ENCODE measurements at places on chromosomes 3 and 15.

DNA sequence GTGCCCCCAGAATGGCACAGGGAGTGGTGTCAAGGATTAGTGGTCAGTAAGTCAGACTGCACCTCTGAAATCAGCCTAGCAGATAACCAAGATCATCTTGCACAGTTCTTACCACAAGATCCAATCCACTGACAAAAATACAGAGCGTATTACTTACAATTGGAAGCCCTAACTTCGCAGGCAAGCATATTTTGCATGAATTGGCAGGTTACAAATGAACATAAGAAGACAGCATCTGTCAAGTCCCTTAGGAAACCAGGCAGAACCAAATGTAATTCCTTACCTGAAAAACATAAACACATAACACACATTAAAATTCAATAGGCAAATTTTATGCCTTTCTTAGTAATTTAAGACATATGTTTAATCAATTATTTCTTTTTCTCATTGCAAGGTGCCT lies 293.4 kb downstream of the MAGI1 start:
- no peak for DNase-seq

- DNase-seq: no peak
These were observed 792.6 kb downstream of the NAALADL2 start for GRCh38 chr3:175651716-175652115.

DNA sequence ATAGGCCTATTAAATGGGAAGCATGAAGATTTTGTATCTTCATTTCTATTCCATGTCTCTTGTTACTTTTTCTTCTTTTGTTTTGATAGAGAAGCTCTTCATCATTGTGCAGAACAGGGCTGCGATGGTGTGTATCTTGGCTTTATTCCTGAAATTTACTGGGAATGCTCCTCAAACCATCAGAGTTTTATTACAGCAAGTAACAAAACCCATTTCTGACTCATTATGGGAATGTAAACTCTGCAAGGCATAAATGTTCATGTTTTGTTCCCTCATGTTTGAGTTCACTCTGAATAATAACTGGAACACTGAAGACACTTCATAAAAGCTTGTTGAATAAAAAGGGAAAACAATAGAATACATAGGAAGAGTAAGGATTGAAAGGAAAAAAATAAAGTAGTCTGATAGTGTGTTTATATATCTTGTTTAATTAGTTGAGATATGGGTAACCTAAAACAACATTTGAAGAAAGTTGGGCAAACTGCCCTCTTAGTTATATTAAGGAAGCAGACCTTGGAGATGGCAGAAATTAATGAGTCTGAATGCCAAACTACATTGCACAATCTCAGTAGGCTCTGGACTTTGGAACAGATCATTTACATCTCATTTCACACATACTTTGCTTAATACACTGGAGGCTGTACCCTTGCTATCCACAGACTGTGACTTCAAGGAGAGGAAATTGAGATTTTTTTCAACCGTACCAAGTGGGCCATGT lies 521.5 kb downstream of the GRM7 start:
- peak; percentile 4 for DNase-seq

DNA sequence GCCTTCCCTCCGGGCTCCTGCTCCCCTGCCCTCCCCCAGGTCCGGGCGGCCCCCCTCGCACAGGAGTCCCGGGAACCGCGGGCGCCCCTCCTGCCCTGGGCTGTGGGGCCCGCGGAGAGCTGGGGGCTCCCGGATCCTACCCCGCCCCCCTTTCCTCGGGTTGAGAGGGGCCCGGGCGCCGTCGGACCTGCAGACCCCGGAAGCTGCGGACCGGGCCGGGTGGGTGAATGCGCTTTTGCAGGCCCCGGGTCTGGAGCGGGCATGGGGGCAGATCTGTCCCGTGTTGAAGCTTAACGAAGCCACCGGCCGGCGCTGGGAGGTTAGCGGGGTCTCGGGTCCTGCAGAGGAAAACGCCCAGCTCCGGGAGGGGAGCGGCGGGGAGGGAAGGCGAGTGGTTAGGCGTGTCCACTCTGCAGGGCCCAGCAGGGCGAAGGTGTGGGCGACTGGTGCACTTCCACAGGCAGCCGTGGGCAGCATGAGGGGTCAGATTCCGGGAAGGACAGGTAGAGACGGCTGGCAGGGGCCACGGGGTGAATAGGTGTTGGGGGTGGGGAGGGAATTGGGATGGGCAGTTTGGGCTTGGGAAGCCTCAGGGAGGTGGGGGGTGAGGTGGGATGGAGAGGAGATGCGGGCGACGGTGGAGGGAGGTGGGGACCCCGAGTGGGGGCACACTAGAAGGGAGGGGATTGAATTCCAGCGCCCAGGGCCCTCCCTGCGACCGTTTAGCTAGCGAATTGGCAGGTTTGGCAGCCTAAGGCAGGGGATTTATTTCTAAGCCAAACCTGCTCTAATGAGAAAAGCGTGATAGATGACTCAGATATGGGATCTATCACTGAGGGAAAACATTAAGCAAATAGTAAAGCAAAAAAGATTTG lies 635 bp downstream of the CD276 start:
- peak; percentile 57 for DNase-seq

DNA sequence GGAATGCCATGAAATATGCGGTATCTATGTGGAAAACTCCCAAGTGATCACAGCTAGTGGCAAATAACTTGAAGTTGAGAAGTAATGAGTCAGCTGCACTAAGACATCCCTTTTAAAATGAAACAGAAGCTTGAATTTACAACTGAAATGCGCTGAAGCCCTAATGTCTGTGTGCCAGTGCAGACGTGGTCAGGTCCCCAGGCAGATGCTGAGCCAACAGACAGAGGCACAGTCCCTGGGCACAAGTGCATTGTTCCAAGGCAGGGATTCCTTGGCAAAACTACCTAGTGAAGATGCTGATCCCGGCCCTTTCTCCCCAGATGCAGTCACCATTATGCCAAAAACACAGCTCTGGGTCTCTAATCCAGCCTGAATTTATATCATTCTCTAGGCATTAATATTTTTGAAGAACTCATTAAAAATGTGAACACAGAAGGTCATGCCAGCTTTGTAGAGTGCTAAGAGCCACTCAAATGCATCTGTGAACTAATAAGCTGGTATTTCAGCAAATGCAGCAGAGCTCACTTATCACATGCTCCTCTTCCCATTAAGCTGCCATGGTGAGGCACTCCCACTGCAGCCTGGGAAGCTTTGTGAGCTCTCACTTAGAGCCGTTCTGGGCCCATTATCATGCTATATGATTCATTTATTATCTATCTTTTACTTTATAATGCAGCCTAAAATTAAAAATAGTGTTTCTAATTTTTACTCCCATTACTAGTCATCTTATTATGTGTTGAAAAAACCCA lies 200.1 kb downstream of the GABRB3 start:
- DNase-seq: peak; percentile 11

GRCh38 chr3:47780741-47781684 lies 680 bp downstream of the SMARCC1 start:
- peak; percentile 73 for DNase-seq

DNA sequence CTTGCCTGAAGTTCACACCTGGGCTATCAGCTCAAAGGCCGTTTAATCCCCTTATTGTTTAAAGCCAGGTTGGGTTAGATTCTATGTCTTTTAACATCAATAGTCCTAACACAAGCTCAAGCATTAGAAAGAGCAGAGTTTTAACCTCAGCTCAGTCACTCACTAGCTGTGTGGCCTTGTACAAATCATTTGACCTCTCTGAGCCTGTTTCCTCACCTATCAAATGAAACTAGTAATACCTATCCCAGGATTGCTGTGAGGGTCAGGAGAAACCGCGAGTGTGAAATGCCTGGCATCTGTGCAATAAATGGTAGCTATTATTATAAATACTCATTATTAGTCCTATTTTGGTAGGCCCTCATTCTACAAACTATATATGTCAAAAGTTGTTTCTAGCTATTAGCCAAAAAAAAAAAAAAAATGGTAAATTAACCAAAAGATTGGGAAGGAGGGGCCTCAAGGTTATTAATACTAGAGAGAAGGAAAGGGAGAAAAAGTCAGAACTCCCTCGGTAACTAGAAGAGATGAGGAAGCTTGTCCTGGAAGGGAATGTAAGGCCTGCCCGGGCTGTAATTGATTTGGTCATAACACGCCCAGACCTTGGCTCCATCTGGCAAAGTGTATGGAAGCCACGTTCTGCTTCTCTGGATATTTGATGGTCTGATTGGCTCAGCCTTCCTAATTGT lies 510.5 kb upstream of the PROK2 start:
- no peak for DNase-seq

DNA sequence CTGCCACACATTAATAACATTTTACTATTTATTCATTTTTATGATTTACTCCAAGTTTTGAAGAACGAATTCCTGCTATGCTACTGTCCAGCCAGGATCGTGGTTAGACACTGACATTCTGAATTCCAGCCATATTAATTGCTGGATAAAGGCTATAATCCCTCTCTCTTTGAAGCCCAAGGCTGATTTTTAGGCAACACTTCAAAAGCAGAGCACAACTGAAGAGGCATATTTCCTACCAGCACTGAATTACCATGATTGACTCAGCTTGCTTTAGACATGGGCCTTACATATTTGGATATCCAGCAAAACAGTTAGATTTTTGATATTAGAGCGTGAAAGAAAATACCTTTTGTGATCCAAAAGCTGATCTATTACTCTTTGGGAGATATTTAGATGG lies 205.0 kb downstream of the ZIC1 start:
- DNase-seq: peak; percentile 2

DNA sequence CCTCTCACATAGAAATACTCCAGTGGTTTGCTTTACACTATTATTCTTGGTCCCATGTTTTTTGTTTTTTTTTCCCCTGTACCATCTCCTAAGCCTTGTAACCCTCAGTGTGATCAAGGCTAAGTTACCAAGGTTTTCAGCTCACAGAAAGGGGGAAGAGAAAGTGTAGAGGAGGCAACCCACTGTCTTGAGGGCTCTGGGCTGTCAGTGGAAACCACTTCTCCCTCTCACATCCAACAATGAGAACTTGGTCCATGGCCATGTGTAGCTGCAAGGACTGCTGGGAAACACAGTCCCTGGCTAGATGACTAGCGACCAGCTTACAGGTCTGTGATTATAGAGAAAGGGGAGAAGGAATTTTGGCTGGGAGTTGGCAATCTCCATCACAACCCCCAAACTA lies 30.3 kb downstream of the GPD1L start:
- DNase-seq: no peak

DNA sequence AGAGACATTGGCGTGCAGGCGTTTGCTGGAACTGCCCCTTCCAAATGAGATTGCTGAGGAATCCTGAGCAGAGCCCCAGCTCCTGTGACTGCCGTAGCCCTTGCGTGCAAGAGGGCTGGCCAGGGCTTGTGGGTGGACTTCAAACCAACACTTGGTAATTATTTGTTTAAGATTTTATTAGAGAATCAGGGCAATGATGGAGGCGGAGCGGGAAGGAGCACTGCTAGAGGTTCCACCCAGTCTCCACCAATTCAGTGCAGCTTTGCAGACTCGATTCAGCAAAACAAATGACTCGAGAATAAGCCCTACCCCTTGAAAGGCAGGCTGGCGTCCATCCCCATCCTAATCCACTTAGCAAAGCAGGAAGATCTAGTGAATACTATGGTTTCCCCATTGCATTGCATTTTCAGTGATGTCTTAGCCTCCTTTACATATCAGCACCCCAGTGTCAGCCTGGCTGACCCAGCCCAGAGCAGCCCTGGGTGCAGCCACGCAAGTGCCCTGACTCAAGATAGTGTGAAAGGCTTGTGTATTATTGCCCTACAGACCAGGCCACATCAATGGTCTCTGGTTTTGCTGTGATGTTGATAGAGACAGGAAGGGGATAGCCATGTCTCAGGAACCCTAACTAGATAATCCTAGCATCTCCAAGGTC lies 26.0 kb downstream of the GLDN start:
- no peak for DNase-seq

DNA sequence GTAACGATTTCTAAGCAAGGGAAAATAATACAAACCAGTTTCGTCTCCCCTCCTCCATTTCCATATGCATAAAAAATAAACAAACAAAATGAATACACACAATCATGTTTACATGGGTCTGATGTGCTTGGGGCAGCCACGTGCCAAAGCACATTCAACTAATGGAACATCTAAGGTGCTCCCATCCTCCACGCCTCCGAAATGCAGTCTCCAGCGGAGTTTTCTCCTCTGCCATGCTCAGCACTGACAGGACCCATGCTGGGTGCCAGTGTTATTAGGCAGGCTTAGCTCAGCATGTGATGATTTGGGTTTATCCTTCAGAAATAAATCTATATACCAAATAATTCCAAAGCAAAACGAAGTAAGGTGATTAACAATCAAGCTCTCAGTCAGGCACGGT lies 337.3 kb upstream of the ATP10A start:
- DNase-seq: no peak

DNA sequence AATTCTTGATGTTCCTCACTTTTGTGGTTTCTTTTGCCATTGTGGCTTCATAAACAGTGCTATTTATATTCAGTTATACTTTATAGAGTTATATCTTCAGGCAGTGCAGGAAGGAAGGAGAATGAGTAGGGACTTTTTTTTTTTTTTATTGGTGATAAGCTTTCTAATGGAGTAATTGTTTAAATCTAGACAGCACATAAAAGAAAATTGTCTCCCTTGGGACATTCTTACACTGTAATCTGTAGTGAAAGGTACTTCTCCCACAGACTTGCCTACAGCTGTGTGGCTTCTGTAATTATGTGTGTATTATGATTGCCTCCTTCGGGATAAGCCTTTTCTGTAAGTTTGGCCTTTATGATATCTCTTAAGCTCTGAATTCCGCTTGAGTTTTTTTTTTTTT lies 41.6 kb downstream of the WDR76 start:
- no peak for DNase-seq

- no peak for DNase-seq
These were observed 3.8 kb downstream of the PSTPIP1 start for GRCh38 chr15:76998663-76999285.

- DNase-seq: peak; percentile 85
These were observed 75.0 kb upstream of the RNU6-1 start for GRCh38 chr15:67914537-67915460.

- no peak for DNase-seq
These were observed 2.1 kb downstream of the PDE8A start for GRCh38 chr15:84983711-84984110.

DNA sequence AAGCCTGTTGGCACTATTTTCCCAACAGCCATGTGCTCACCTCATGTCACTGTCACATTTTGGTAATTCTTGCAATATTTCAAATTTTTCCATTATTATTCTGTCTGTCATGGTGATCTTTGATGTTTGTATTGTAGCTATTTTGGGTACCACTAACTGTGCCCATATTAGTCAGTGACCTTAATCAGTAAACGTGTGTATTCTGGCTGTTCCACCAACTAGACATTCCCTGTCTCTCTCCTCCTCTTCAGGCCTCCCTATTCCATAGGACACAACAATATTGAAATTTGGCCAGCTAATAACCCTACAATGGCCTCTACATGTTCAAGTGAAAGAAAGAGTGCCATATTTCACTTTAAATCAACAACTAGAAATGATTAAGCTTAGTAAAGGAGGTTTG lies 88.6 kb downstream of the OPA1 start:
- no peak for DNase-seq
